ENCODE measurements at places on chromosomes 4 and X.
A peak's percentile ranks its signal among the peaks of the same experiment; 100 is the strongest.

DNA sequence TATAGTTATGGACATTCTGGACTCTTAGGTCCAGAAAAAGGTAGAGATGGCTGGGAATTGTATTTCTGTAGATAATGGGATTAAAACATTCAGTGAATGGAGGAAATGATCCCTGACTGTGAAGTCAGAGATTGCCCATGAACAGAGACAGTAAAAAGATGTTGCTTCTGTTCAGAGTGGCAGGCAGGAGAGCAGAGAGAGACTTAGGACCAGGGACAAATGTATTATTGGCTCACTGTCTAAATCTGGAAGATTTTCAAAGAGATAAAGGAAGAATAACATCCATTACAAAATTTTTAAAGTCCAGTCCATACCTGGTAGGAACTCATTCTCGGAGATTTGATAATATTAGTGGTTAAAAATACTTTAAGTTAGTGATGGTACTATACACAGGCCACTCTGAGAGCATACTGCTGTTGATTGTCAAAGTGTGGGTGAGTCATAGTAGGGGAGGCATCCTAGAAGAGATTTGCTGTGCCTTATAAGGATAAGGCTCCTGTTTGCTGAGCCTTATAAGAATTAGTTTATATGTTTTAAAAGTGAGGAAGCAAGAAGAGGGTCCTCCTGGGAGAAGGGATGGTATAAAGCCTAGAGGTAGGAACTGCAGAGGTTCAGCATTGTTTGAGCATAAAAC, 53.0 kb downstream of the JADE3 start:
- no peak for DNase-seq

- no peak for DNase-seq
Measured at GRCh38 chr4:174037631-174038030, 245.8 kb downstream of the FBXO8 start.

GRCh38 chr4:73731968-73732610, 8.3 kb upstream of the CXCL8 start:
- no peak for DNase-seq

DNA sequence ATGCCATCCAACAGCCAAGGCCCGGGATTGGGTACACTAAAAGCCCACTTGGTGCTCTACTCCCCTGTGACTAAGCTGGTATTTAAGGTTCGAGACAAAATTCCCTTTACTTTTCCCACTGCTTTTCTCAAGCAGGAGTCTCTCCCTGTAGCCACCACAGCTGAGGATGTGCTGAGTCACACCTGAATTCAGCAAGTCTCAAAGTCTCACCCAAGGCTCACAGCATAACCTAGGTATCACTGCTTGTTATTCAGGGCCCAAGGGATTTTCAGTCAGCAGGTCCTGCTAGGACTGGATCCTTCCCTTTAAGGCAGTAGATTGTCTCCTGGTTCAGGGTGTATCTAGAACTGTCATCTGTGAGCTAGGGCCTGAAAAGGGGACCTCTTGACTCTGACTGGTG, 39.2 kb downstream of the FMR1NB start:
- no peak for DNase-seq

- no peak for DNase-seq
Measured at GRCh38 chr4:84215217-84215616, 283.9 kb downstream of the NKX6-1 start.

DNA sequence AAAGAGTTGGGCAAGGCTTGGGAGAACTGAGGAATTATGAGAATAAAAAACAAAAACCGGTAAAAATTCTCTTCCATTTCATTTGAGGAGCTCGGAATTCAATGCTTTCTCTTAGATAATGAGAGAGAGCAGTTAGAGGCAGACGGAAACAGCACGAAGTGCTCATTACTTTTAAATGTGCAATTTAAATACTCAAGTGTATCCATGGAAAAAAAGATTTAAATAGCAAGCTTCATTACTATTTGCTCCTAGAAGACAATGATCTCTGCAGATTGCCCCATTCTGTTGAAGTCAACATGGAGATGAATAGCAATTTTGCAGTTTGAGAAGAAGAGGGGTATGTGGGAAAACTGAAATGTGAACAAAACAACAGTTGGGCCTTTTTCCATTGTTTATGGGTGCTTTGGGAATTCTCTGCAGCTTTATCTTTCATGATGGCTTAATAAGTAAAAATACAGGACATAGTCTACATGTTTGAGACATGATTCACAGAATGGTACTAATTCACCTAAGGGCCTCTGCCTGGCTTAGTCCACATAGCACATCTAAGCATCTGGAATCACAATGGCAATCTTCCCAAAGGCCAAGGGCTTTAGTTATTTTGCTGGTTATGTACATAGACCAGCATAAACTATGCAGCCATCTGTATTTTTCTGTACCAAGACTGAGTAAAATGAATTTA, 512.7 kb upstream of the FAT1 start:
- no peak for DNase-seq

DNA sequence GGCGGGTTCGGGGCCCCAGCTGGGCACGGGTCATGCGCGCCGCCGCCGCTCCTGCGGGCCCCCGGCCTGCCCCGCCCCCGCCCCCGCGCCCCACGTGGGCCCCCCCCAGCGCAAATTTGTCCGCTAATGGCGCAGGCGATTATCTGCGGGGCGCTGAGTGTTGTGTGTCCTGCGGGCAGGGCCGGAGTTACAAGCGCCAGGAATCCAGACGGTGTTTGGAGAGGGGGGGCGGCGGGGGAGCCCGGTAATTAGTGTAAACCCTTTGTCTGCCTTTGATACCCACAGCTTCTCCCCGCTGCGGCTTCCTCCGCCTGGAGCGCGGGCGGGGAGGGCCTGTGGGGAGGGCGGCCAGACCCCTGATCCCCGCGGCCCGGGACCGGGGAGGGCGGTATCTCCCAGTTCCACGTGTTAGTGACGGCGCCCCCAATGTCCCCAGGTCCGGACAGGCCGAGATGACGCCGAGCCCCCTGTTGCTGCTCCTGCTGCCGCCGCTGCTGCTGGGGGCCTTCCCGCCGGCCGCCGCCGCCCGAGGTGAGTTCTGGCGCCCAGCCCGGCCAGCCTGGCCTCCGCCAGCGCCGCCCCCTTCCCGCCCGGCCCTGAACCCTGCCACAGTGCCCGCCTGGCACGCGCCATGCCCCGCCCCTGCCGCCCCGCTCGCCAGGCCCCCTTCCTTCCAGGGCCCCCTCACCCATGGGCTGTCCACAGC, 761 bp downstream of the FGFRL1 start:
- no peak for DNase-seq

DNA sequence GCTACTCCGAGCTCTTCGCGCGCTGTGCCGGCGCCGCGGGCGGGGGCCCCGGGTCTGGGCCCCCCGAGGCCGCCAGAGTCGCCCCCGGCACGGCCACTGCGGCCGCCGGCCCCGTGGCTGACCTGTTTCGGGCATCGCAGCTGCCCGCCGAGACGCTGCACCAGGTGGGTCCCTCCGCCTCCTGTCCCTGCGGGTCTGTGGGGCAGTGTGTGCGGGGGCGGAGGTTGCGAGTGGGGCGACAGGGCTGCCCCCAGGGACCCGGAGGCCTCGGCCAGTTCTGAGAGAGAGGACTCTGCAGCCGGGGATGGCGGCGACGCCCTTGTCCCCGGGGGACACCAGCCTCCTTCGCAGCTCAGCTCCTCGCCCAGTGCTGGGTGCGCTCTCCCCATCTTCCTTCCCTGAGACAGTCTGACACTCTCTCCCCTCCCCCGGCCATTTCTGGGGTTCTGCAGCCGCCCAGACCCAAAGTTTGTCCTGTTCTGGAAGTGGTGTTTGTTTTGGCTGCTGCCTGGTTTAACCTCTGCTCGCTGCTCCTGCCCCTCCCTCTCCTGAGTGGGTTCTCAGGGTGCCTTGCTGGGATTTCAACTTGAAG, 609 bp downstream of the REPS2 start:
- DNase-seq, result peak; percentile 19

DNA sequence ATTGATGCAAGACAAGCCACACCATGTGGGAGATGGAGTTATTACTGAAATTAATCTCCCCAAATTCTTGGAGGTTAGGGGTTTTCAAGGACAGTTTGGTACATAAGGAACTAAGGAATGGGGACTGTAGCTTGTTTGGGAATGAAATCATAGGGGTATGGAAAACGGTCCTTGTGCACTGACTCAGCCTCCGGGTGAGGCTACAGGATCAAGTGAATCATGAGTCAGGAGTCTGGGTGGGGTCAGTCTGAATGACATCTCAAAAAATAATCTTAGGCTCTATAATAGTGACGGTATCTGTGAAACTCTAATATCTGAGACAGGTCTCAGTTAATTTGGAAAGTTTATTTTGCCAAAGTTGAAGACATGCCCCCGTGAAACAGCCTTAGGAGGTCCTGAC, 128.5 kb upstream of the CYSLTR1 start:
- no peak for DNase-seq

- no peak for DNase-seq
Measured at GRCh38 chr4:54687887-54688841, 30.4 kb downstream of the KIT start.

GRCh38 chr4:39029752-39030694, 2.2 kb downstream of the TMEM156 start:
- no peak for DNase-seq

- no peak for DNase-seq
Measured at GRCh38 chr4:121698236-121698671, 1.5 kb upstream of the ANXA5 start.

DNA sequence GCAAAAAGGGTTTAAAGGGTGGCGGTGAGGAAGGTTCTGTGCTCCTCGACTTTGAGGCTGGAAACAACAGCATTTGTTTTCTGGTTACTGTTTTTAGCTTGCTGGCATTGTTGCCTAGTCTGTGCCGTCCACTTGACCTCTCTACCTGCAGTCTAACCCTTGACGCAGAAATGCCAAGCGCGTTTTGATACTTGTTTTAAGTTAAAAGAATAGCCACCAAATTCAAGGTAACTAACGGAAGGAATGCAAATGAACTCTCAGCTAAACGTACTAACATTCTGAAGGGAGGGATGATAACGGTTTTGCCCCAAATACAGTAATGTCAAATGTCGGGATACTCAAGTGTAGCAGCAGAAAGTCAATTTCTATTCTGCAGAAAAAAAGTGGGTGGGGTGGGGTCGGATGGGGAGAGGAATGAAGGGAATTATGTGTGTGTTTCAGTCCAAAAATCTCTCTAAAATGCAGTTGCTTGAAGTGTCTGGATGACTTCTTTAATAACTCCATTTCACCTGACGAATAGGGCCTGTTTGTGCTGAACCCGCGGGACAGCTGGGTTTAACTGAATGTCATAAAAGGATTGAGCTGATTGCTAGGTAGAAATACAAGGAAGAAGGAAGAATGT, 3.4 kb upstream of the NKX6-1 start:
- DNase-seq, result no peak

- DNase-seq, result no peak
Measured at GRCh38 chrX:74225111-74225510, 78.9 kb upstream of the ZCCHC13 start.

DNA sequence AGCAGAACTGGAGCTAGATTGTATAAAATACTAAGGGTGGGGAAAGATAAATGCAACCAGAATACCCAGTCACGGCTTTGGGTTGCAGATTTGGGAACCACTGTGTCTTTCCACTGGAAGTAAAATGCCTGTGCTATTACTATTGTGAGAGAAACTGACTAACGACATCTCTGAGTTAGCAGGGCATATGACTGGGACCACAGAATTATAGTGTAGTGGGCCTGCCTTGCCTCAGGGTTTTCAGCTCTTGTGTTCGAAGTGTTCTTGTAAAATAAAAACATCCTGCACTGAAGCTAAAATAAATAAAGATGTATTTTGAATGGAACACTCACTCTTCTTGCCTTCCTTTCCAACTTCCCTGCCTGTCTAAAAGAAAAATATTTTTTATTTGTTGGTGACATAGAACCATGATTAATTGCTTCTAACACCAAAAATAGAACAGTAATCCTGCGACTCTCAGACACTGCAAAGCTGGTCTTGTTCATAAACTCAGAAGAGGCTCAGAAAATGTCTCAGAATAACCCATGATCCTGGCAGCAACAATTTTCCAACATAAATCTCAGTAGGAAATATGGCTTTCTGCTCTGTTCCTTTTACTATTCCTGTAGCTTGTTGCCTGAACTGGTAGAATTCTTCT, 104.2 kb downstream of the FAM47B start:
- no peak for DNase-seq

- DNase-seq, result no peak
Measured at GRCh38 chr4:115259642-115260041, 146.2 kb upstream of the NDST4 start.

- DNase-seq, result no peak
Measured at GRCh38 chr4:1646690-1647089, 37.4 kb downstream of the FAM53A start.

- no peak for DNase-seq
Measured at GRCh38 chr4:166518776-166519175, 645.7 kb downstream of the TLL1 start.

- no peak for DNase-seq
Measured at GRCh38 chr4:97994765-97995465, 148.4 kb downstream of the STPG2 start.

DNA sequence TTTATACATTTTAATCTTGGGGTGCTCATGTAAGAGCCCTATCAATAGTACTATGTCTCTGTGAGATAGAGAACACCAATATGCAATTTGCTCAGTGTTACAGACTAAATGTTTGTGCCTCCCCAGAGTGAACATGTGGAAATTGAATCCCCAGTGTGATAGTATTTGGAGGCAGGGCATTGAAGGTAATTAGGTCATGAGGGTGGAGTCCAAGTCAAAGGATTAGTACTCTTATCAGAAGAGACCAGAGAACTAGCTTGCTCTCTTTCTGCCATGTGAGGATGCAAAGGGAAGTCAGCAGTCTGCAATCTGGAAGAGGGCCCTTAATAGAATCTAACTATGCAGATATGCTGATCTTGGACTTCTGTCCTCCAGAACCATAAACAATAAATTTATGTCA, 1317.0 kb downstream of the STIM2 start:
- DNase-seq, result no peak

DNA sequence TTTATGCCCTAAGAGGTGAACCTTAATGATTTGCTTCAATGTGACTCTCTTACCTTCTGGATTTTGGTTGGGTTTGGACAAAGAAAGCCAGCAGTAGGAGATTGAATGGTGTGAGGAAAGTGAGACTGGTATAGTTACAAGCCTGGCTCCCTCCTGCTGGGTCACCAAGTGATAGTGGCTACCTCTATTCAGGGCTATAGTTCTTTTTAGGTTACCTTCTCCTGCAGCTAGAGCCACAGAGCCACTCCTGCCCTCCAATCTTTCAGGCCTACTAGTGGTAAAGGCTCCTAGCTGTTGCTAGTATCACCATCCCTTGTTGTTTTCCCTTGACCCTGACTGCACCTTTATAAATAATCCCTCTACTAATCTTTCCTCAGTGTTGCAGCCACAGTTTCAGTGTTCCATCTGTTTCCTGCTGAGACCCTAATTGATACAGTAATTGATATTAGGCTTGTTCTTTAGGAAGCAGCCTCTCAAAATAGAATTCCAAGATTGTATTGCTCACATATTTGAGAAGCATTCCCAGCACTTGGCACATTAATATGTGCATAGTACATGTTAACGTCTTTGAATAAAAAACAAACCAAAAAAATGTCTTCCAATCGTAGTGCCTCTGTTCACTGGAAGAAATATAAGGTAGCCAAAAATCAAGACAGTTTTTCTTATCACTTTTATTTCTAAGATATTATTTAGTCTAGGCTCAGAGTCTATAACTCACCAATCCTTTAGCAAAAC, 82.3 kb downstream of the SRPX start:
- no peak for DNase-seq

Data from testis (tissue), 5 donors.